ENCODE measurements at places on chromosomes 2 and 18.

DNA sequence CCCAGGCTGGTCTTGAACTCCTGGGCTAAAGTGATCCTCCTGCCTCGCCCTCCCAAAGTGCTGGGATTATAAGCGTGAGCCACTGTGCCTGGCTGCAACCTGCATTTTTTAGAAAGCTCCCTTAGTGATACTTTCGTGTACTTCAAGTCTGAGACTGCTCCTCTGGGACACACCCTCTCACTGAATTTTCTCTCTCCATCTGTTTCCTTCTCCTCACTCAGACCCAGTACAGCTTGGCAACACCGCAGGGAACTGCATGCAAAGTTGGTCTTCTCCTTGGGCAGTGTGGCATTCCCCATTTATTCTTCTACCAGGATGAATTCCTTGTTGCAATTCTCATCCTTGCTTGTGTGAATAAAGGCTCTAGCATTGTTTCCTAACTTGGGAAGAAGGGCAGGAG lies 175.9 kb downstream of the LPIN1 start:
- DNase-seq, result no peak

- no peak for DNase-seq
These were observed 172.5 kb downstream of the MYO1B start for GRCh38 chr2:191417746-191418145.

- DNase-seq, result no peak
These were observed 92.9 kb downstream of the TGOLN2 start for GRCh38 chr2:85234868-85235267.

- DNase-seq, result no peak
These were observed 232.0 kb downstream of the SOCS6 start for GRCh38 chr18:70520867-70521266.

DNA sequence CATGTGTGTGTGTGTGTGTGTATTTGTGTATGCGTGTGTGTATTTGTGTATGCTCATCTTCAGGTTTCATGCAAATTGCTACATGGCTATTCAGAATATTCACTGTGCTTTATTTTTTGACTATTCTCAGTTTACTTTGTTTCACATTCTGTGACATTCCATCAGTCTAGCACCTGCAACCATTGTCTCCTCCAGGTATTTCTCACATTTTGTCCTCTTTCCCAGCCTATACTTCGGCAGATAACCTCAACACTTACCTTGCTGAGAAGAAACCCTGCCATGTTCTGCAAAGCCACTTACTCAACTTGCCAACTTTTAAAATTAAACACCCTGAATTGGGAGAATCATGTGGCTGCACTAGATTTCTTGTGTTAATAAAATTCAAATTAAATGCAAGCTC lies 135.4 kb upstream of the REG3A start:
- no peak for DNase-seq

- DNase-seq, result no peak
These were observed 39.7 kb upstream of the B3GNT7 start for GRCh38 chr2:231355508-231356465.

DNA sequence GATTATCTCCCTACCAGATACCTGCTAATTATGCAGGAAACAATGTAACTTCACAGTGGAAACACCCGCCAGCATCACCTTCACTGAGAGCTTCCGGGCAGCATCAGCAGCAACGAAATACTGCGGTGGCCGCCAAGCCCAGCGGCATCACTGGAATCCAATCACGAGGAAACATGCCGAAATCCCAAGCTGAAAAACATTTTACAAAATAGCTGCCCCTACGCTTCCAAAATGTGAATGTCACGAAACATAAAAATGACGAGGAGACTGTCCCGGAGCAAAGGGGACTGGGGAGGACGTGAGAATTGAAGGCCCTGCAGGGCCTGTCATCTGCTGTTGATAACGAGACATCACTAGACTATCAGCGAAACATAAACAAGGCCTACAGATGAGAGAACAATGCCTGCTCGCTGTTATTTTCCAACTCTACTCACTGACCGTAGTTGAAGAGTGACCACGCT lies 82.6 kb downstream of the HDAC4 start:
- no peak for DNase-seq

Data from HT1080 (cell line).